Neural crest cell (in vitro differentiated cells): ENCODE measurements at places on chromosomes 7 and 10.

DNA sequence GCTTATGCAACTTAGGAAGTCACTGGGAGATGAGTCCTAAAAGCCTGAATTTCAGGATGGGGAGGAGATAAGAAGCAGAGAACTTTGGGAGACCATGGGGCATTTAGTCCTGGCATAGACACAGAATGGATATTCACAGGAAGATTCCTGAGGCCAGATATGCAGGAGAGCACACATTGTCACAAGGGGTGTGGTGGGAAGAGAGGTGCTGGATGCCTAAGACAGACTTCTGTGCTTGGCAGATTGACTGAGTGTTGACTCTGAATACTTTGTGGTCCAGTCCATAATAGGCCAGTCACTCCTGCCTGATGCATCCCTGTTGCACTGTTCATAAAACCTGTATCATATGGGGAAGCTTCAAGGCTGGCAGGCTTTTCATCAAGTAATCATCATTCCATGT is 18.5 kb downstream of the SRI start:
- no peak for DNase-seq

DNA sequence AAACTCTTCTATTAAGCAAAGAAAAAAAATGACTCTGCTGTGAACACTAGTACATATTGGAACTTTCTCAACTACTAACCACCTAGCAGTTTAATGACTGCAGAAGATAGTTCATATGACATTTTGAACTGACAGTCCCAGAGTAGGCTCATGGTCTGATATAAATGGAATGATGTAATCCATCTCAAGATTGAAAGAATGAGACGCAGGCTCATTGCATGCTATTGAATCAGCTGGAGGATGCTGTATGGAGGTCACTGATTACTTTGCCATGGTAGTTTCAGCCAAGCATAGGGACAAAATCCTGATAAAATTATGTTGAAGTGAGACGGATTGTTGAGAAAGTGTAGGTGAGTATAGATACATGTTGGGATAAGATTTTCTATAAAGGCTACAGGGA is 217.6 kb upstream of the SEMA3E start:
- no peak for DNase-seq

GRCh38 chr10:31120961-31121685 is 89.5 kb upstream of the ZNF438 start:
- DNase-seq: no peak

DNA sequence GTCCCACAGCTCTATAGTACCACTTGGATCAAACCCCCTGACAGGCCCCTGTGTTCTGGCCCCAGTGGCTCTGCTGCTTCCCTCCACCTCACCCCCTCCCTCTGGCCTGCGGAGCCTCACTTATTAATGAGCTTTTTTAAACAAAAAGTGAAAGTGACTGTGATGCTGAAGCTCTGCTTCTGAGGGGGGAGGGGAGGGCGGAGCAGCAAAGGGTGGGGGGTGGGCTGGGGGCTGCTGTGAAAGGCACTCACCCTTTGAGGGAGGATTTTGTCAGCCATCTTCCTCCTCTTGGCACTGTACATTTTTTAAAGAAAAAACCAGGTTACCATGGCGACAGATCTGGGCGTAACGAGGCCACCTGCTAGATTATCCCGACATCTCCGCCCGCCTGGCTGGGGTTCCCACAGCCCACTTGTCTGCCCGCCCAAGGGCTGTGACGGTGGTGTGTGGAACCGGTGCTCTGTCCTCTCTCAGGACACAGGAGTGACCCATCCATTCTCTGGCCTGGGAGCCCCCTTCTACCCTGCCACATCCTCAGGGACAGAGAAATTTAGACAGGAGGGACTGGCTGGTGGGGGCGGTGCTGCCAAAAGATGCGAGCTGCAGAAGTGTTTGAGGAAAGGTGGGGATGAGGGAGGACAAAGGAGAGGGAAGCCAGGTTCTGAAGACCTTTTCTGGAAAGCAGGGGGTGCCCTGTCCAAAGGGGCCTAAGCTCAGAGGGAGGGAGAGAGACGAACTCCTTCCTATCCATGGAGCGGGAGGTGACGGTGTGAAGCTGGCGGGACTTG is 4.9 kb downstream of the SMARCD3 start:
- DNase-seq: no peak

- DNase-seq: no peak
Measured at GRCh38 chr10:48794074-48794473, 109.4 kb downstream of the WDFY4 start.

GRCh38 chr7:135648235-135648634 is 14.1 kb upstream of the STMP1 start:
- no peak for DNase-seq

GRCh38 chr7:14065286-14065685 is 75.8 kb upstream of the ETV1 start:
- DNase-seq: no peak

GRCh38 chr10:51900180-51900579 is 200.8 kb upstream of the CSTF2T start:
- no peak for DNase-seq
